ENCODE measurements at places on chromosomes 7 and 10.

DNA sequence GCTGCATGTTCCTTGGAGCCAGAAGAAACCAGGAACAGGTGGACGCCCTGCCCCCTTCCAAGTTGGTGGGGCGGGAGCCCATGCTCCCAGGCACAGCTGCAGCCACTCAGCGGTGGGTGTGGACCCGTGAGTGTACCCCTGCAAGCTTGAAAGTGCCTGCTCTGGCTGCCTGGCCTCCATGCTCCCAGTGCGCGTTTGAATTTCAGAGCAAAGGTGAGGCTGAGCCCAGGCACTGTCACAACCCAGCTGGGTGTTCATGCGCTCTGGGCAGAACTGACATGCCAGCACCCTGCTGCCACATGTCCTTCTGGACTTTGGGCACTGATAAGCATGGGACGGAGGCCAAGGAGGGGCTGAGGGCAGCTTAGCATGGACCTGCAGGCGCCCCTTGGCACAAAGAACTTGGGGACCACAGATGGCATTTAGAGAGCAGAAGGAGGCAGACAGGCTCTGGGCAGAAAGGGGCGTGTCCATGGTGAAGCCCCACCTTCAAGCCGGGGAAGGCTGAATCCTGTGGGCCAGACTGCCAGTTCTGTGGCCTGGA, 402.0 kb upstream of the NRG3 start:
- no peak for DNase-seq

DNA sequence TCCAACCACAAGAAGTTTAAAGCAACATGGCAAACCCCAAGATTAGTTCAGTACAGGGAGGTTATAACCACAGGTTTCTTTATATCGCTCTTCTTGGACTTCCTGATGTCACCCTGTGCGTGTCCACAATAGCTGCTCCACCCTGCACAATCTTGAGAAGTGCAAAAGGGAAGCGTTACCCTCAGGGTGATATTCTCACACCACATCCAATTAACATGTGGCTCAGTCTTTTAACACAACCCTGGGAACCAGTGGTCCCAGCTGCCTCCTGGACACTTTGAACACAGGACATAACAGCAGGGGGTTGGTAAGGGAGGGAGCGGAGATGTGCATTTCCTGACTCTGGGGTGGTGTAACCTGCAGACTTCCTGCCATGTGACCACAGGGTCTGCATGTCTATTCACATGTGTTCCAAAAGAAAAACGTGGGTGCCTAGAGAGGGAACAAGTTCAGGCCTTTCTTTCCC, 64.6 kb downstream of the GSAP start:
- no peak for DNase-seq

GRCh38 chr10:121043124-121043849, 192.1 kb downstream of the WDR11 start:
- no peak for DNase-seq

GRCh38 chr10:15045380-15045779, 1.6 kb downstream of the OLAH start:
- DNase-seq, result no peak

DNA sequence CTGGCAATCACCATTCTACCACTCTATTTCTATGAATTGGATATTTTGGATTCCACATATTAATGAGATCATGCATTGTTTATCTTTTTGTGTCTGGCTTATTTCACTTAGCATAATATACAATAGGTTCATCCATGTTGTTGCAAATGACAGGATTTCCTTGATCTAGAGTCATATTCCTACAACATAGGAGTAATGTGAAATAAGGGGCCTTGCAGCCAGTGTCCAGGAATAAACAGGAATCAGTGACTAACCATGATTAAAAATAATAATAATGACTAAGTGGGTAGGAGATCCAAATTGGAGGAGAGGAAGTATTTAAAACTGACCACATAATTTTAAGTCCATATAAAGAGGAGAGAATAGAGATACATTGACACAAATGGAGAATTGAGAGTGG, 49.9 kb downstream of the SCIN start:
- no peak for DNase-seq

GRCh38 chr7:28435152-28435551, 22.8 kb downstream of the CREB5 start:
- DNase-seq, result no peak
